ENCODE measurements at places on chromosomes 16 and 17.

- no peak for DNase-seq
These were observed 22.3 kb downstream of the SAP30BP start for GRCh38 chr17:75689441-75689873.

DNA sequence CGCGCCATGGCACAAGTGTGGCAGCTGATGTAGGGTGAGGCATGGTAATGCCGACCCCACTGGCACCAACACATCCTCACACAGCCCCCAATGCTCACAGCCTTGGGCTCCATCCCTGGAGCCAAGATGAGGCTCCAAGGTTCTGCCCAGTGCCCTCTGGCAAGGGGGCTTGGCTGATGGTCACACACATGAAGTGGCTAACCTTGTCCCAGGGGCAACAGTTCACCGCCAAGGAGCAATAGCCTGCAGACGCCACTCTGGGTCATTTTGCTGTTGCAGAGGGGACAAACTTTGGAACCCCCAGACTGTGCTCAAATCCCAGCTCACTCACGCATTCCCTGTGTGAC is 26.8 kb downstream of the TNFRSF13B start:
- no peak for DNase-seq

DNA sequence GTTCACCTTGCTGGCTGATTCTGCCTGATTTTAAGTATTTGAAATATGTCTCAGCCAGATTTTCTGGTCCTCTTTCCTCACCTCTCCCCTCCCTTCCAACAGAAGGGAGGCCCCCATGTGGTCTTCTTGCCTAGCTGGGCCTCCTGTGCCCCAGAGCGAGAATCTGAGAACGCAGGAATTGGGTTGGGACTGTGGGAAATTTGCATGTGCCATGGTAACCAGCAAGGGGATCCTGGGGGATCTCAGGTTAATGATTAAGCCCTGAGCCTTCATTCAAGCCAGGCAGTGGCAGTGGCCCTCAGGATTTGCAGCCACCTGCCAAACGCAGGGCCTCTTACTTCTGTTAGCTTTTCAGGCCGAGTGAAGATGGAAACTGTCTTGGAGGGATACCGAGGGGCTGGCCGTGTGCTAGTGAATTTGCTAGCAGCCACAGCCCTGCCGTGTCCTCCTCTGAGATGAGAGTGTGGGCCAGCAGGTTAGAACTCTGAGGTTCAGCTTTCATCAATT is 40.2 kb downstream of the KSR1 start:
- DNase-seq, result peak; percentile 93

GRCh38 chr16:4392382-4393239 is 21.0 kb downstream of the VASN start:
- DNase-seq, result peak; percentile 33

- DNase-seq, result no peak
These were observed 83.6 kb downstream of the SDK2 start for GRCh38 chr17:73560661-73561060.

DNA sequence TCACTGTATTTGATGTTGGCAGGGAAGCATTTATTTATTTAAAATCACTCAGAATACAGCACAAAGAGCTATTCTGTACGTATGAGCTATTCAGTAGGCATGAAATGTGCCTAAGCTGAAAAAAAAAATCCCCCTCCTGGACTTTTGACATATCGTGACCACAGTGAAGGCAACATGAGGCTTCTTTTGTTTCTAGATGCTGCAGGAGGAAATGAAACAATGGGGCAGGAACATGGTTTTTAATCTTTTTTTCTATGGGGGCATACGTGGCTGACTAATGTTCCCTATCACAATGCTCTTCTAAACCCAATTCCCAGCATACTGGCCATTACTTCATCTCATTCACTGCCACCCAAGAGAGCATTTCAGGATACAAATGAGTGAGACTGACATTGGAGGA is 191.0 kb upstream of the PMFBP1 start:
- DNase-seq, result peak; percentile 87

DNA sequence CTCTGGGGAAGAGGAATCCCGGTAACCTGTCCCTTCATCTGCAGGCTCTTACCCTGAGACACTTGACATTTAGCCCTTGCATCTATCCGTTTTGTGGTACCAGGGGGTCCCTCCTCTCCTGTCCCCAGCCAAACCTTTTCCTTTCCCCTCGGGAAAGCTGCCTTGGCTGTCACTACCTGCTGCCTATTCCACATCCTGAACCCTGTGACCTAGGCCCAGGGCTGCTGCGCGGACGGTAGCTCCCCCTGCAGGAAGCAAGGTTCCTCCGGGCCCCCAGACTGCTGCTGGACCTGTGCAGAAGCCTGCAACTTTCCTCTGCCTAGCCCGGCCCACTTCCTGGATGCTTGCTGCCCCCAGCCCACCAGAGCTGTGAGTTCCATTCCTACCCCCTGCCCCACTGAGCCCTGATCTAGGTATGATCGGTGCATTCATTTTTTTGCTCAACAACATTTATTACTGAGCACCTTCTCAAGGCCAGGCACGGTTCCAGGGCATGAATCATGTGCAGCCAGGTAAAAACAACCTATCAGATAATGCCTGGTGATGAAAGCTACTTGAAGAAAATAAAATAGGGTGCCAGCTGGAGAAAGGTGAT is 10.5 kb upstream of the ALDOA start:
- DNase-seq, result peak; percentile 64

DNA sequence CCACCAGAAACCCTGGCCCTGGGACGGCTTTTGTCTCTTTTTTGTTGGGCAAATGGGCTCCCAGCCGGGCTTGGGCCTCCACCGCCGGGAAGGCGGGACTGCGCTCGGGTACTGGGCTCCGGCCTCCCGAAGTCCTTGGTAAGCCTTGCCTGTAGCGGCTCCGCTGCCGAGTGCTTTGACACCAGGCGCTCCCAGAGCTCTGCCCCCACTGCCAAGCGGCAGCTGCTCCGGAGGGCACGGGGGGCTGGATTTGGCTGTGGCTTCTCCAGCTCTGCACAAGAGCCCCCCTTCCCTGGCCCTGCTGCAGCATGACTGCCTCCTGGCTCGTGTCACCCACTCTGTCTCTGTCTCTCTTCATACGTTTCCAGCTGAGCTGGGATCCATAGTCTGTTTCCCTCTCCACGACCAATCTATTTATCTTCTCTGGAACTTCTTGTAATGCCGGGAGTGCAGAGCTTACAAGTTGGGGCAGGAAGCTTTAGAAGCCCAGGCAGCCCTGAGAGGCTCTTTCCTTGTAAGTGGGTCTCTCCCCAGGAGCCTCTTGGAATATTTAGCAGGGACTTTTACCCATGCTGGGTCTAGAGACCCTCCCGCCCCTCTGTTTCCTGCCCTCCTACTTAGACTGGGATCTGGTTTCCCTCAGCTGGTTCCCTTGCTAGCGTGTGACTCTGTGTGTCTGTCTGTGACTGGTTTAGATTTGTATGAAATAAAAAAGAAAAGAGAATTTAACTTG is 246.9 kb upstream of the GSE1 start:
- DNase-seq, result no peak

- no peak for DNase-seq
These were observed 167.1 kb downstream of the HAPSTR1 start for GRCh38 chr16:9258423-9259051.

DNA sequence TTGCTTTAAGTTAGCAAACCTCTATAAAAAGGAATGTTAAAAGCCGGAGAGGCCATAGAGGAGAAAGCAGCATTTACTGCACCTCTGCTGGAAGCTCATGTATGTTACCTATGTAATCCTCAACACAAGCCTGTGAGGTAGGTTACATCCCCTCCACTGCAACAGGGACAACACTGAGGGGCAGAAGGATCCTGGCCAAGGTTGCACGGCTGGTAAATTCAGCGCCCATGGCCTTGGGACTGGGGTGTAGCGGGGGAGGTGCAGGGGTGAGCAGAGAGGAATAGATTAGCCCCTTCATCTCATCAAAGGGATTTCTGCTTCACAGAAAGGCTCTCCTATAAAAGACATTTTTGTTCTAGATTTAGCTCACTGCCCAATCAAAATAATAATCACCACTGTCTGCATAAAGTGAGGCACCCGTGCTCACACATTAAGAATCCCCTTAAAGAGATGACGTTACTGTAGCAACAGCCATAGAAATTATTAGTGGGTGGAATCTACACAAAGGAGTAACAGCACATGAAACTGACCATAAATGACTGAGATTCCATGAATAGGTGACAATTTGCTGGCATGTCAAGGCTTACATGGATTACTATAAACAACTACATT is 3.3 kb downstream of the ZCCHC14 start:
- no peak for DNase-seq
